ENCODE measurements at places on chromosomes 5 and 9.

GRCh38 chr9:129401623-129402370, 219.1 kb downstream of the C9orf50 start:
- H3K27ac ChIP-seq: no peak overlapping the region
- H3K27me3 ChIP-seq: no peaks in the 10 kb centered on the region
- H3K4me1 ChIP-seq: peaks cover 42% of the 10 kb centered on the region
- peak; percentile 37 for DNase-seq
- no peak overlapping the region for H3K4me3 ChIP-seq
- H3K36me3 ChIP-seq: no peaks in the 10 kb centered on the region

- H3K36me3 ChIP-seq: no peaks in the 10 kb centered on the region
- no peak overlapping the region for H3K4me3 ChIP-seq
- H3K27me3 ChIP-seq: no peaks in the 10 kb centered on the region
- no peaks in the 10 kb centered on the region for H3K4me1 ChIP-seq
- H3K27ac ChIP-seq: no peak overlapping the region
These were observed 75.4 kb downstream of the LRRC70 start for GRCh38 chr5:62653864-62654575.

GRCh38 chr9:28921857-28922500, 1348.7 kb upstream of the C9orf72 start:
- no peaks in the 10 kb centered on the region for H3K36me3 ChIP-seq
- no peak overlapping the region for H3K4me3 ChIP-seq
- DNase-seq: no peak
- no peaks in the 10 kb centered on the region for H3K27me3 ChIP-seq

DNA sequence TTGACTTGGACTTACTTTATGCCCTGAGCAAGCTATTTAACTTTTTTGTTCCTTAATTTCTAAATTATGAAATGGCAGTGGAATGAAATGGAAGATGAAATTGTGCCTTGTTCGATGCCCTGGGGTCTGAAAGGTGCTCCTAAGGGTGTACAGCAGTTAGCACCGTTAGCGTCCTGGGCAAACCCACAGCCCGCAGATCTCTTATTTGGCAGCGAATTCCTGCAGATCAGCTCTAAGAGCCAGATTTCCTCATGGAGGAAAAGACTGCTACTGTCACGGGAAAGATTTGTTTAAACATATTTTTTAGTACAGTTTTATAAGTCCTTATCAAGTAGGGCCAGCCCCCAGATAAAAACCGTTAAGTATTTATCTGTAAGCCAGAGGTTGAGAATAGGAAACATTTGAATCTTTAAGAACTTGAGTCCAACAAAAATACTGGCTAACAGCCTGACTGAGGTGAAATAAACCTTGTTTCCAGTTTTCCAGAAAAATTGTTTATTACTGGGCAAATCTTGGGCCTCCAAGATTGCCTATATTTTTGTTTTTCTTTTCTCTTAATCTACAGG, 216.5 kb upstream of the DMRT1 start:
- H3K27ac ChIP-seq: no peak overlapping the region
- no peak for DNase-seq

DNA sequence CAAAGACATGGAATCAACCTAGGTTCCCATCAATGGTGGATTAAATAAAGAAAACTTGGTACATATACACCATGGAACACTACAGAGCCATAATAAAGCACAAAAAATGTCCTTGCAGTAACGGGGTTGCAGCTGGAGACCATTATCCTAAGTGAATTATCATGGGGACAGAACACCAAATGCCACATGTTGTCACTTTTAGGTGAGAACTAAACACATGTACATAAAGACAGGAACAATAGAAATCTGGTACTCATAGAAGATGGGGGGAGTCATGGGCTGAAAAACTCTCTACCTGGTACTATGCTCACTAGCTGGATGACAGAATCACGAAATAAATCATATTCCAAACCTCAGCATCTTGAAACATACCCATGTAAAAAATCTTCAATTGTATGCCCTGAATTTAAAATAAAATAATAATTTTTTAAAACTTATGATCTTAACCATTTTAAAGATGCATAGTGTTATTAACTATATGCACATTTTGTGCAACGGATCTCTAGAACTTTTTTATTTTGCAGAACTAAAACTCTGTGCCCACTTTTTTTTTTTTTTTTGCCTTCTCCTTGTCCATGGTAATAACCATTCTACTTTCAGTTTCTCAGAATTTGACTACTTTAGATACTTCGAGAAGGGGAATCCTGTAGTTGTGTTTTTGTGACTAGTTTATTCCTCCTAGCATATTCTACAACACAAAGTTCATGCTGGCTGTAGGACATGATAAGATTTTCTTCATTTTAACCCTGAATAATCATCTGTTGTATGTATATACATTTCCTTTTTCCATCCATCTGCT, 1081.6 kb upstream of the ACO1 start:
- H3K4me1 ChIP-seq: no peaks in the 10 kb centered on the region
- no peak overlapping the region for H3K4me3 ChIP-seq
- H3K36me3 ChIP-seq: no peaks in the 10 kb centered on the region
- H3K27me3 ChIP-seq: no peaks in the 10 kb centered on the region
- DNase-seq: no peak

GRCh38 chr9:105093685-105094084, 150.8 kb upstream of the SLC44A1 start:
- H3K36me3 ChIP-seq: no peaks in the 10 kb centered on the region
- H3K27ac ChIP-seq: no peak overlapping the region
- H3K4me1 ChIP-seq: no peaks in the 10 kb centered on the region
- DNase-seq: no peak

DNA sequence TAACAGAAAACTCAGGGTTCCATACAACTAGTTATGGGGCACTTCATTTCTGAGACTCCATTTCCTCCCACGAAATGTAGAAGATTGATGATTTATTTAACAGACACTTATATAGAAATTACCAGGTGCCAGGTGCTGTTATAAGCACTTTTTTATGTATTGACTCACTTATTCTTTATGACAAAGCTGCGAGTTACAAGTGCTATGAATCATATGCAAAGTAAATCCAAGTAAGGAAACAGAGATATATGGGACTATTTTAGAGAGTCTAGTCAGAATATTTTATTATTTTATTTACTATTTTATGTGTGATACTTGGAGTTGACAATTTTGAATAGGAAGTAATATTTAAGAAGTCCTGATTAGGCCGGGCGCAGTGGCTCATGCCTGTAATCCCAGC, 822.8 kb upstream of the C9orf72 start:
- no peak for DNase-seq
- no peaks in the 10 kb centered on the region for H3K27me3 ChIP-seq
- H3K4me1 ChIP-seq: no peaks in the 10 kb centered on the region
- H3K4me3 ChIP-seq: no peak overlapping the region
- H3K36me3 ChIP-seq: no peaks in the 10 kb centered on the region

- no peak overlapping the region for H3K27ac ChIP-seq
These were observed 94.2 kb upstream of the FBN2 start for GRCh38 chr5:128632264-128632663.

- DNase-seq: peak; percentile 76
- peaks cover 32% of the 10 kb centered on the region for H3K36me3 ChIP-seq
- no peaks in the 10 kb centered on the region for H3K27me3 ChIP-seq
- H3K4me3 ChIP-seq: no peak overlapping the region
These were observed 122.5 kb upstream of the RUSC2 start for GRCh38 chr9:35367451-35367850.

- H3K36me3 ChIP-seq: no peaks in the 10 kb centered on the region
- peaks cover 44% of the 10 kb centered on the region for H3K27me3 ChIP-seq
- DNase-seq: no peak
- no peak overlapping the region for H3K4me3 ChIP-seq
These were observed 46.3 kb downstream of the GGTA1 start for GRCh38 chr9:121453232-121453892.

- peaks cover 26% of the 10 kb centered on the region for H3K4me1 ChIP-seq
- H3K4me3 ChIP-seq: peak overlapping the region; percentile 10
- H3K36me3 ChIP-seq: no peaks in the 10 kb centered on the region
- peak; percentile 61 for DNase-seq
These were observed 6.1 kb upstream of the TNIP1 start for GRCh38 chr5:151086905-151087360.

DNA sequence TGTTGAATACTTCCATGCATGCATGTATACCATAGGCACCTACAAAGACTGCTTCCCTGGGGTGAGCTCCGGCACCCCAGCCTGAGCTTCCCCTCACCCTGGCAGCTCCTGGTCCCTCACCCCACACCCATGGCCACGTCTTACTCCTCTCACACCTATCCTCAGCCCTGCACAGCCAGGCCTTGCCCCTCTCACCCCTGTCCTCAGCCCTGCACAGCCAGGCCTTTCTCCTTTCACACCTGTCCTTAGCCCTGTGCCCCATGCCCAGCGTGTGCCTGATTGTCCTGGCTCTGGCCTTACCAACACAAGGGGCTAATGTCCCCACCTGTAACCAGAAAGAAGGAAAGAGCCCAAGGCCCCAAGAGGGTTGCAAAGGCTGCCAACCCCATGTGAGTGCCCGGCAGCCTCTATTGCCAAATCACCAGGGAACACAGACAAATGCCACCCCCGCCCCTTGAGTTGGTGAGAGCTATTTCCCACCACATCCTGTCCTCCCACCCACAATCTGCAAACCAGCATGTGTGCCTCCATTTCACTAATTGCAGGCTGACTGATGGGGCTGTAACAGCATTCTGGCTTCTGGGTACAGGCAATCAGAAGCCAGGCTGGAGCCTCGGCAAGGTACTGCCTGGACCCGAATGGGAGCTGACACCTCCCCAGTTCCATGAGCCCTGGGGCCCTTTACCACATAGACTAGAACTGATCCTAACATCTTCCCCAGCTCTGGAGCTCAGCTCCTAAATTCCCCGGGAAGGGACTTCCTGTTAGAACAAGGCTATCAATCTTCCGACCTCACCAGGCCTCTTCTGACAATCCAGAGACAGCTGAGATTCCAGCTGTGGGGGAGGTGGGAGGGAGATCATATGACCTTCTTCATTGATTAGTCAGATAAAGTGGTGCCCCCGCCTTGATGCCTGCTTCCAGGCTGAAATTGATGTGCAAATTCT, 78.2 kb downstream of the FAM114A2 start:
- H3K27ac ChIP-seq: no peak overlapping the region
- peaks cover 14% of the 10 kb centered on the region for H3K4me1 ChIP-seq
- peak; percentile 27 for DNase-seq
- no peaks in the 10 kb centered on the region for H3K36me3 ChIP-seq

- no peaks in the 10 kb centered on the region for H3K36me3 ChIP-seq
- no peaks in the 10 kb centered on the region for H3K27me3 ChIP-seq
- no peak overlapping the region for H3K4me3 ChIP-seq
- DNase-seq: no peak
- no peaks in the 10 kb centered on the region for H3K4me1 ChIP-seq
These were observed 188.6 kb downstream of the TRIM36 start for GRCh38 chr5:114981111-114981510.

- H3K4me1 ChIP-seq: no peaks in the 10 kb centered on the region
- DNase-seq: no peak
- H3K4me3 ChIP-seq: no peak overlapping the region
- no peaks in the 10 kb centered on the region for H3K36me3 ChIP-seq
These were observed 10.3 kb upstream of the CARD19 start for GRCh38 chr9:93085676-93086075.

DNA sequence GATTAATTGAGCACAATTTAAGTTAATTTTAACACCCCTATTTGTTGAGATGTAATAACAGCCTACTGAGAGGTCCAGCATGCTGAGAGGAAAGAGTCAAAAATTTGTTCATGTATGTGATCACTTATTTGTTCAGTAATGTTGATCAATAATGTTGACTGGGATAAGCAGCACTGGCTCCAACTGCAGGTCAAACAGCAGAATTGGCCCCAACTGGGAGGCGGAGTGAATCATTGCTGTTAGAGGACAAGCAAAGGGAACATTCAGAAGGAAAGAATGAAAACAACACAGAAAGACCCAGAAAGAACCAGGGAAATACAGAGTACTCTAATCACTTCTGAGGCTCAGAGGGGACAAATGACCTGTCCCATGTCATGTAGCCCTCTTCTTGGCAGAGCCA, 221.1 kb downstream of the COMMD10 start:
- H3K27me3 ChIP-seq: no peaks in the 10 kb centered on the region
- no peak overlapping the region for H3K27ac ChIP-seq
- H3K4me3 ChIP-seq: no peak overlapping the region
- H3K36me3 ChIP-seq: peaks cover 43% of the 10 kb centered on the region
- H3K4me1 ChIP-seq: no peaks in the 10 kb centered on the region

DNA sequence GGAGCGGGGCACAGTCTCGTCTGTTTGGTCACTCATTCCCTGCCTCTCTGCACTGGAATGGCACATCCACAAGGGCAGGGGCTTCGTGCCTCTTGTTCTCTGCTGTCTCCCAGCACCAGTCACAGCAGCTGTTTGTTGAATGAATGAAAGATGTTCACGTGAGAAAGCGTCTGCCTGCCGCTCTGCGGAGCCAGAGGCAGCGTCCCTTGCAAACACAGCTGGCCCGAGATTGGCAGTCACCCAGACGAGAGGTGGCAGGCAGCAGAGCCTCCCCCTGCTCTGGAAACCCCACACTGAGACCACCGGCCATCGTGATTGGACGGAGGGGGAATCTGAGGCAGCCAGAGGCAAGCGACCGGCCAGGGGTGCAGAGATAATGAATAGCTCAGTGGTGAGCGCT, 6.0 kb upstream of the FAM163B start:
- no peak overlapping the region for H3K27ac ChIP-seq
- peaks cover 99% of the 10 kb centered on the region for H3K27me3 ChIP-seq
- no peak overlapping the region for H3K4me3 ChIP-seq
- no peaks in the 10 kb centered on the region for H3K4me1 ChIP-seq

DNA sequence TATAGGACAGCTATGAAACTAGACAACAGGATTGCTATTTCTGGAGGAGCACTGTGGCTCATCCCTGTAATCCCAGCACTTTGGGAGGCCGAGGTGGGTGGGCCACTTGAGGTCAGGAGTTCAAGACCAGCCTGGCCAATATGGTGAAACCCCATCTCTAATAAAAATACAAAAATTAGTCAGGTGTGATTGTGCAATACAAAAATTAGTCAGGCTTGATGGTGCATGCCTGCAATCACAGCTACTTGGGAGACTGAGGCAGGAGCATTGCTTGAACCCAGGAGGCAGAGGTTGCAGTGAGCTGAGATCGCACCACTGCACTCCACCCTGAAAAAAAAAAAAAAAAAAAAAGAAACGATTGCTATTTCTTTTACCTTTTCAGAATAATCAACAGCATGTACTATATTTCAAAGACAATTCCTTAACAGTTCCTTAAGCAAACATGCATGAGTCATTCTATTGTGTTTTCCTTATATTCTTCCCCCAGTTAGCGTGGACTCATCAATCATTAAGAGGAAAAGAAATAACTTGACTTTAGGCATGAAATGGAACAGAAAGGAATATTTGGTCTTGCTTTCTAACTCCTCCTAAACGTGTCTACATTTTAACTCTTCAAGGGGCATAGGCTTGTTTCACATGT, 162.6 kb downstream of the TAF11L14 start:
- DNase-seq: no peak
- H3K4me1 ChIP-seq: peaks cover 1% of the 10 kb centered on the region
- H3K27me3 ChIP-seq: no peaks in the 10 kb centered on the region
- no peak overlapping the region for H3K27ac ChIP-seq

- no peaks in the 10 kb centered on the region for H3K4me1 ChIP-seq
- DNase-seq: no peak
- H3K36me3 ChIP-seq: no peaks in the 10 kb centered on the region
- H3K4me3 ChIP-seq: no peak overlapping the region
- peaks cover 6% of the 10 kb centered on the region for H3K27me3 ChIP-seq
These were observed 86.0 kb downstream of the TRPC7 start for GRCh38 chr5:136279314-136279713.

- no peaks in the 10 kb centered on the region for H3K4me1 ChIP-seq
- no peaks in the 10 kb centered on the region for H3K36me3 ChIP-seq
- H3K27ac ChIP-seq: no peak overlapping the region
- no peak for DNase-seq
These were observed 49.2 kb upstream of the PPP1R2B start for GRCh38 chr5:156800929-156801328.

- no peak for DNase-seq
- H3K27me3 ChIP-seq: no peaks in the 10 kb centered on the region
- H3K4me3 ChIP-seq: no peak overlapping the region
- H3K27ac ChIP-seq: no peak overlapping the region
- no peaks in the 10 kb centered on the region for H3K4me1 ChIP-seq
These were observed 8.9 kb upstream of the LNPEP start for GRCh38 chr5:96927008-96927407.

All from mesenchymal stem cell (in vitro differentiated cells and primary cell).